ENCODE measurements at places on chromosomes 6 and 20.
A peak's percentile ranks its signal among the peaks of the same experiment; 100 is the strongest.

- DNase-seq: no peak
These were observed 277.7 kb upstream of the JARID2 start for GRCh38 chr6:14968056-14968637.

- no peak for DNase-seq
These were observed 8.4 kb upstream of the IDH3B start for GRCh38 chr20:2672446-2672845.

DNA sequence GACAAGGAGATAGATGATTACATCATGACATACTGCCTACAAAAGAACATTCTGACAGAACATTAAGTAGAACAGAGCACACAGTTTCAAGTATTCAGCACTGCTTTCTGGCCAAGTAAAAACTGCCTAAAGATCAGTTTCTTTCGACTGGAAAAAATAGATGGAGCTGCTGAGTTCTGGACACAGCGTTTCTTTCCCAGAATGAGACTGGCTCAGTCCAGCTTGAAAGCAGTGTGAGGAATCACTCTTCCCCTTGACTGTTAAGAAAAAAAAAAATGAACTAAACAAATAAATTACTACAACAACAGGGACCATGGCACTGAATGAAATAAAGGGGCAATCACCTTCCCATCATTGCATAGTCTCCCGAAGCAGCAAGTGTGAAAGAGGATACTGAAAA, 4.4 kb upstream of the LYRM2 start:
- DNase-seq: no peak

DNA sequence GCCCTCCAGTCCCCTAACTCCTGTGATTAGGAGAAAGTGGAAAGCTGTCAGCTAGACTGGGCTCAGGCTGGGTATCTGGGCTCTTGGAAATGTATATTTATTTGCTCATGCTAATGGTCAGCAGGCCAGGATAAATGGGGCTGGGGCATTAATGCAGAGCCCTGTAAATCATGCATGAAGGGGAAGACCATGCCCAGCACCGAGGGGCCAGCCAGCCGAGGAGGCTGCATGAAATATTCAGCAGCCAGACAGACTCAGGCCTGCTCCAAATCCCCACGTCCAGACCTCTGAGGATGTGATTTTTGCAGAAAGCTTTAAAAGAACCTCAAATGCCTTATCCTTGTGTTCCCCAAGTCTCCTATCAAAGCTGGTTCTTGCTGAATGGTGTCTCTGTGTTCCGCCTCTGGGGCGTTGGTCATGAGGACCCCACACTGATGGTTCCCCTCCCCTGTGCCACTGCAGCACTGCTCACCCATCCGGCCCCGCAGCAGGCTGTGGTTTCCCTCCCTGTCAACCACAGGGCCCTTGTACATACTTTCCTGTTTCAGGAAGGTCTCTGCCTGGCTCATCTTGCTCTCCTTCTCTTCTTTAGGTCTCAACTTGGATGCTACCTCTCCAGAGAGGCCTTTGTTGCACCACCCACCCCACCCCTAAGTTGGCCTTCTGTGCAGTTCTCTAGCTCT, 358.4 kb downstream of the CDH26 start:
- no peak for DNase-seq

GRCh38 chr6:138504764-138505689, 5.7 kb upstream of the NHSL1 start:
- no peak for DNase-seq

DNA sequence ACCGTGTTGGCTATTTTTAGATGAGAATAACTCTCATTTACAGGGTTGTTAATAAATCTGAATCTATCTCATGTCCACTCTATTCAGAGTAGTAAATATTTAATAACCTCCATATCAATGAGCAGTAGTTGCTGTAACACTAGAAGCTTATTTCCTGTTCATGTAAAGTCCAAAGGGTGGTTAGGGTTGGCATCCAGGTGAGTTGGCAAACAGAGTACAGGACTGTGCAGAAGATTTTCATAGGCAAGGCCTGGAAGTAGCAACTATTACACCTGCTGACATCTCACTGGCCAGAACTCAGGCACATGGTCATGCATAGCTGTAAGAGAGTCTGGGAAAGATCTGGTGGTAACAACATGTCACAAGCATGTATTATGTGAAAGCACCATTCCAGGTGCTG, 147.5 kb downstream of the PHF3 start:
- no peak for DNase-seq

DNA sequence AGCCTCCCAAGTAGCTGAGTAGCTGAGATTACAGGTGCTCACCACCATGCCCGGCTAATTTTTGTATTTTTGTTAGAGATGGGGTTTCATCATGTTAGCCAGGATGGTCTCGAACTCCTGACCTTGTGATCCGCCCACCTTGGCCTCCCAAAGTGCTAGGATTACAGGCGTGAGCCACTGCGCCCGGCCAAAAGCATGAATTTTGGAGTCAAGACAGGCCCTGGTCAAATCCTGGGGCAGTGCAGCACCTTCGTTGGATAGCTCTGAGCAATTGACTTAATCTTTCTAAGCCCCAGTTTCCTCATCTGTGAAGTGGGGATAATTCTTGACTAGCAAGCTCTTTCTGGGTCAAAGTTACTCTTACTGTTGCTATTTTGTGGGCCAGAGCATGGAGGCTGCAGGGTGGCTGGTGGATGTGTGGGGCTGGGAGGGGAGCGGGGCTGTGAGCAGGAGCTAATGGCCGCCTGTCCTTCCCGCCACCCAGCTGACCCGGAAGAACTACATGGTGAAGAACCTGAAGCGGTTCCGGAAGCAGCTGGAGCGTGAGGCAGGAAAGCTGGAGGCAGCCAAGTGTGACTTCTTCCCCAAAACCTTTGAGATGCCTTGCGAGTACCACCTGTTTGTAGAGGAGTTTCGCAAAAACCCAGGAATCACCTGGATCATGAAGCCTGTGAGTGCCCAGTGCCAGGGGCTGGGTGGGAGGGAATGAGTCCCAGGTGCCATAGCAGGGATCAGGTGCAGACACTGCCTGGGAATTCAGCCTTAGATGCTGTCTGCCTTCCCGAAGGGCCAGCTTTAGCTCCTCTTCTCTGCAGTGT, 39.0 kb downstream of the TTLL9 start:
- no peak for DNase-seq

GRCh38 chr6:124977067-124977908, 15.1 kb downstream of the RNF217 start:
- DNase-seq: no peak

DNA sequence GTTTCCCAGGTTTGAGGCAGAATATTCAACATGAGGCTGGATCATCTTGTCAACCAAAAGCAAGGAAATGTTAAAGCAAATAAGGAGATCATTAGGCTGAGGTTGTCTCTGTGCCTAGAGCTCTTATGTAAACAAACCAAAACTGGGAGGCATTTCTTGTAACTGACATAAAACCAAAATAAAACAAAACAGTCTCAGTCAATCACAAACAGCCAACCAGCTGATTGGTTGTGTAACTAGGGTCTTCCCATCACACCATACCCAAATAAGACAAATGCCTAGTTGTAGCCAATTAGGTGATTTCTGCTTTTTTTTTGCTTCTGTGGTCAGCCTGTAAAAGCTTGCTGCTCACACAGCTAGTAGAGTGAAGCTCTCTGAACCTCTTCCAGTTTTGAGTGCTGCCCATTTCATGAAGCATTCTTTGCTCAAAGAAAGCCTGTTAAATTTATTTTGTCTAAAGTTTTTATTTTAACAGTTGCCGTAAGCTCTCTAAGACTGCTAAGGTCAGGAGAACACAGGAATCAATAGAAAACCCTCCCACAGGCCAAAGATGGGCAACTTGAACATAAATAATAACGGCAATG, 8.9 kb upstream of the FITM2 start:
- no peak for DNase-seq

DNA sequence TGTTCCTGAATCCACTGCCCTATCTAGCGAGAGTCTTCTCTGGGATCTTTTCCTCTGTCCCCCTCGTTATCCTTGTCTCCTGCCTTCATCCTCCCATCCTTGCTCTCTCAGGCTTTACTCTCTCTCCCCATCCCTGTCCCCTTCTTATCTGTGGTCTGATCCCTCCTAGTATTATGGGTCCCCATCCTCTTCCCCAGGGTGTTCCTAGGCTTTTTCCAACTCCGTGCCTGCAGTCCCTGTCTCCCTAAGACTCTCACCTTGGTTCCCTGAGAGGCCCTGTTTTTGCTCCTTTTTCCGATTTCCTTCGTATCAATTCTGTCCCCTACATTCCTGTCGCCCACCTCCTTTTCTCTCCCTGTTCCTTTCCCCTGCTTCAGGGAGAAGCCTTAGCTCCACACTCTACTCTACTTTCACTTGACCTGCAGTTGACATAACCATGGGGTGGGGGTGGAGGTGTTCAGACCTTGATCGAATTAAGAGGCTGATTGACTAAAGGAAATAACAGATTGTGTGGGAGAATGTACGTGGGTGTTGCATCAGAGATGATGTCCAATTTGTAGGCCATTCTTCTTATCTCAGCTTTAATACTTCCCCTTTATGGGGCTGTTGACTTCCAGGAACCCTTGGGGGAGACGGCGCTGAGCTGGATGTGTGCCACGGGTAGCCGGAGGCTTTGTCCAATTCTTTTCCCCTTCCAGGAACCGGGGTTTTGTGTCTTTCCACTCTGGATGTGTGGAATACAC, 905 bp downstream of the PPARD start:
- peak; percentile 60 for DNase-seq

- no peak for DNase-seq
These were observed 52.4 kb downstream of the ANKRD6 start for GRCh38 chr6:89485320-89485719.

DNA sequence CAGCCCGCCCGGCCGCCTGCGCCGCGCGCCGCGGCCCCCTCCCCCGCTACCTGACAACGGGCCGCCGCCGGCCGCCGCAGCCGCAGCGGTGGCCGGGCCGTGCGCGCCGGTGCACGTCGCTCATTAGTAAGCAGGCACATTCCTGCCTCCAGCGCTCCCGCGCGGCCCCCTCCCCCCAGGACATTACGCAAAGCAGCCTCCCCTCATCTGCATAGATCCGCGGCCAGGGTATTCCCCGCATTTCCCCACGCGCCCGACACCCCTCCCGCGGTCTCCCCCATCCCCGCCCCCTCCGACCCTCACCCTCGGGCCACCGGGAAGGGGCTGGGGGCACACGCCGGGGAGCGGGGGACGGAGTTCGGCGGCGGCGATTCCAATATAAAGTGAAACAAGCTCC, at the start of gene HIVEP2:
Gene HIVEP2, minus strand, starts transcription at position 128 of the 397 bp plus-strand sequence. CDS start 170,438 bp downstream, outside the sequence.
- peak; percentile 23 for DNase-seq

DNA sequence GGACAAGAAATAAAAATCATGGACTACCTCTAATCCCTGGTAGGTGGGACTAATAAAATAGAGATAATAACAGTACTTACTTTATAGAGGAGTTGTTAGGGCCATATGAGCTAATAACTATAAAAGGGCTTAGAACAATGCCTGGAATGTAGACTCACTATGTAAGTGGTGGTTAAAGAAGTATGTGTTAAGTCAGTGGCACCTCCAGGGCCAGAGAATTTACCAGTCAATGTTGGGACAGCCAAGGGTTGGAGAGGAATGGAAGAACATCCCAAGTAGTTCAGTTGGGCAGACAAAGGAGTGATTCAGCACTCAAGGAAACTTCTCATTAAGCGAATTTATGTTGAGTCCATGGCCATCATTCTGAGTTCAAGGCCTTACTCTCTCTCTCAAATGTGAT, 116.8 kb downstream of the OTOR start:
- no peak for DNase-seq

DNA sequence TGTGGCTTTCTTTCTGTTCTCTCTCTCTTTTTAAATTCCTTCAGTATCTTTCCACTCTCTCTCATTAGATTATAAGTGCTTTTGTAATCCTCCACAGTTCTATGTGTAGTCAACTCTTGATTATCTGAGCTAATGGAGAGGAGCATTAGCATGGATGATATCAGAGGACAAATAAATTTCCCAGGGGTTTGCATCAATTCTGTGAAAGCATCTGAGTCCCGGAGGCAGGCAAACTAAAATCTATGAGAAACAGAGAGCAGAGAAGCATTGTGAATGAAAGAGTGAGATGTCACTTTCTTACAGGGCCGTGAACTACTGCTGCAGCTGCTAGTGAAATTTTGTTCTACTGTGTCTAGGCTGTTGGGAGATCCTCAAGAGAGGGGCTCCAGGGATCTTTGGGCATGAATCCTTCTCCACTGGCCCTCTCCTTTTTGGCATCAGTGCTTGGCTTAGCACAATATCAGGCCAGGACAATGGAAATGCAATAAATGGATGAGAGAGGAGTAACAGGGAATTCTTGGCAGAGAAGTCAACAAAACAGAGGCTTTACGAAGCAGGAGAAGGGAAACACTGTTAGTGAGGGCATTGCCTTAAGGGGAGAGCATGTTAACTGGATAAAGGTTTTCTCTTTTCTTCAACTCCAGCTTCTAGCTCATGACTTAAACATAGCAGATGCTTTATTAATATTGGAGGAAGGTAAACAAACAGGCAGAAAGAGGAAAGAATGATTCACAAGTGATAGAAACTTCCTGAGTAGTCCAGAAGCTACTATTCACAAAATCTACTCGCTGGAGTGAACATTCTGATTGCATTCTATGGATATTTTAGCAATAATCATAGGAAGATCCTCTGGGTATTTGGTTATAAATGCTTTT, 847.0 kb upstream of the MAP3K7 start:
- no peak for DNase-seq

DNA sequence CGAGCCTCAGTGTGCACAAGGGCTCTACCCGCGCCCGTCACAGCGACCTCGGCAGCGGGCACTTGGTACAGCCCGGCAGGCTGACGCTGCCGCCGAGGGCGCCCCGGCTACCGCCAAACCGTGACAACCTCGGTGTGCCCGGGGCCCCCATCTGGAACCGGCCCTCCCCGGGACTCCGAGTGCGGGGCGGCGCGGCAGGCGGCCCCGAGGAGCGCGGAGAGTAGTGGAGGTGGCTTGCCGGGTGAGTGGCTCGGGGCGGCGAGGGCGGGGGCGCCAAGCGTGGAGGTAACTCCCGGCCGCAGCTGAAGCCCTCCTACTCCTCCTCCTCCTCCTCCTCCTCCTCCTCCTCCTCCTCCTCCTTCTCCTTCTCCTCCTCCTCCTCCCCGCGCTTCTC, at the start of gene ISM1:
Gene ISM1, plus strand, starts transcription at position 371 of the 394 bp plus-strand sequence. CDS start 503 bp downstream, outside the sequence.
- no peak for DNase-seq

DNA sequence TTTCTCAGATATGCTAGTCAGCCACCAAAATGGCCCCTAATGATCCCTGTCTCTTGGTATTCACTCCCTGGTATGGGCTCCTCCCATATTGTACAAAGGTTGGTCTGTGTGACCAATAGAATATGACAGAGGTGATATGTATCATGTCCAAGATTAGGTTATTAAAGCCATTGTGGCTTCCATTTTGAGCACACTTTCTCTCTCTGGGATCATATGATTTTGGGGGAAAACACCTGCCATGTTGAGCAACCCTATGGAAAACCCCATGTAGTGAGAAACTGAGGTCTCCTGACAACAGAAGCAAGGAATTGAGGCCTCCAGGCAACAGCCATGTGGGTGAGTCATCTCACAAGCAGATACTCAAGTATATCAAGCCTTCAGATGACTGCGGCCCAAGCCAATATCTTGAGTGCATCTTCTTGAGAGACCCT, 7.1 kb upstream of the ZNF318 start:
- no peak for DNase-seq

- DNase-seq: no peak
These were observed 339.0 kb upstream of the CITED2 start for GRCh38 chr6:139713424-139713823.

- no peak for DNase-seq
These were observed 111.0 kb upstream of the TMEM170B start for GRCh38 chr6:11426571-11426970.
